IMR-90 (cell line): ENCODE measurements at places on chromosomes 7 and 10. TPM values are rescaled to one million over a fixed set of nuclear protein-coding genes. Genes with fewer than 3 reads are reported as not detected.

- peak; percentile 6 for DNase-seq
These were observed 59.6 kb upstream of the TRIL start for GRCh38 chr7:29017713-29018112.

DNA sequence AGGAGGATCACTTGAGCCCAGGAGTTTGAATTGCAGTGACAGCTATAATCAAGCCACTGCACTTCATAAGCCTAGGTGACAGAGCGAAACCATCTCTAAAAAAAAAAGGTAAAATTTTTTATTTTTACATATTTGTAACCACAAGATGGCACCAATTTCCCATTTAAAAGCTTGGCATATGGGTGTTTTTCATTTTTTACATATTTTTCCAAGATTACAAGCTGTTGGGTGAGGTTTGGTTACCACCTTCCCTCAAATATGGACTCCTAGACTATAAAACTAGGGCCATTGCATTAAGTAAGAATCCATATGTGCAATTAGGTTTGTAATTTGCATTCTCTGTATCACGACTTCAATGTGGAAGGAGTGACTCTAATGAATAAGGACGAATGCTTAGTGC is 129.3 kb upstream of the ACBD5 start:
- no peak for DNase-seq

- DNase-seq, result peak; percentile 96
These were observed 37.3 kb upstream of the TPST1 start for GRCh38 chr7:66167773-66168387.

GRCh38 chr7:54888067-54888733 is 129.2 kb upstream of the SEC61G start:
- DNase-seq, result no peak

DNA sequence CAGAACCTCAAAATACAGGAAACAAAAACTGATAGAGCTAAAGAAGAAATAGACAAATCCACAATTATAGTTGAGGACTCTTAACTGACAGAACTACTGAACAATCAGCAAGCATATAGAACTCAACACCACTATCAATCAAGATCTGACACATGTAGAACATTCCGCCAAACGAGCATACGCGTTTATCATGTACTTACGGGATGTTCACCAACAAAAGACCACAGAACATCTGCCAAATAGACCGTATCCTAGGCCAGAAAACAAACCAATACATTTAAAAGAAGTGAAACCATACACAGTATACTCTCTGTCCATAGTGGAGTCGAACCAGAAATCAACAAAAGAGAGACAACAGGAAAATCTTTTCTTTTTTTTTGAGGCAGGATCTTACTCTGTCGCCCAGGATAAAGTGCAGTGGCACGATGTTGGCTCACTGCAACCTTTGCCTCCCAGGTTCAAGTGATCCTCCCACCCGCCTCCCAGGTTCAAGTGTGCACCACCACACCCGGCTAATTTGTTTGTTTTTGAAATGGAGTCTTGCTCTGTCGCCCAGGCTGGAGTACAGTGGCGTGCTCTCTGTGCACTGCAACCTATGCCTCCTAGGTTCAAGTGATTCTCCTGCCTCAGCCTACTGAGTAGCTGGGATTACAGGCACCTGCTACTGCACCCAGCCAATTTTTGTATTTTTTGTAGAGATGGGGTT is 5.1 kb downstream of the GNA12 start:
- no peak for DNase-seq

ACSL5 gene
- 1.1 and 1.3 TPM in 2 replicates for total RNA-seq
